ENCODE measurements at places on chromosomes 2 and 18. TPM values are rescaled to one million over a fixed set of nuclear protein-coding genes. Genes with fewer than 3 reads are reported as not detected.

ALPP gene
- not detected for polyA plus RNA-seq

GALM gene
- 51.4 TPM for polyA plus RNA-seq

PAX8 gene
- 0.97 TPM for polyA plus RNA-seq

ALPG gene
- not detected for polyA plus RNA-seq

INPP4A gene
- polyA plus RNA-seq = 61.4 TPM

GREB1 gene
- 0.16 TPM for polyA plus RNA-seq

IL37 gene
- polyA plus RNA-seq = not detected

STAT4 gene
- polyA plus RNA-seq = 88.2 TPM

DNA sequence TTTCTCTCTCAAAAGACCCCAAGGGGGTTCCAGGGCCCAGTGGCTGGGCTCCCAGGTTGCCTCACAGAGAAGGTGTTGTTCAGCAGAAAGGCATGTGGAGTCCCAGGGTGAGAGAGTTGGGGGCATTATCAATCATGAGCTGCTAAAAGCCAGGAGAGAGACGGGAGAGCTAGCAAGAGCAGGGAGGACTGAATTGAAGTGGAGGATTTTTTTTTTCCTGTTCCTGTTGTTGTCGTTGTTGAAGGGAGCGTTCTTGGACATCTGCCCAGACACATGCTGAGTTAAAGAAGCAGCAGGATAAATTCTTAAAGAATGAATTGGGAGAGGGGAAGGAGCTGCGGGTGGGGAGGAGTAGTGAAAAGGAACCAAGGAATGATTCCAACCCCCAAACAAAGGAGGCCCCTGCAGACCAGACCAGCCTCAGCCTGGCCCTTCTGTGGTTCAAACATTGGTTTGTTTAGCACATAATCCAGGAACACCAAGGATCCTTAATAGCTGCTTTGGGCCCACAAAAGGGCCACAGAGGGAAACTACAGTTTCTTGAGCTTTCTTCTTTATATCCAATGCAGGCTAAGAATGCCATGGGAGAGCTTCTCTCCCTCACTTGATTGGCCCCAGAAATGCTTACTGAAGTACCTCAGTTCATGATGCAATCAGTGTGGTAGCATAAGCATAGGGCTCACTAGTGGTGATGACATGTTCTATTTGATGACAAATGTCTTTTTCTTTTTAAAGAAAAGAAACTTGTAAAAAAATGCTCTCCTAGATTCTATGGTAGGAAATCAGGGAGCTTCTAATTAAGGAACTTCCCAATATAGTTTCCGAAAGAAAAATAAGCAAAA, 146.0 kb downstream of the SETBP1 start:
- no peak for DNase-seq

GRCh38 chr18:34493566-34494358, 216.3 kb upstream of the DTNA start:
- DNase-seq = no peak

GRCh38 chr2:207484444-207485391, 45.0 kb upstream of the CREB1 start:
- DNase-seq = no peak

DNA sequence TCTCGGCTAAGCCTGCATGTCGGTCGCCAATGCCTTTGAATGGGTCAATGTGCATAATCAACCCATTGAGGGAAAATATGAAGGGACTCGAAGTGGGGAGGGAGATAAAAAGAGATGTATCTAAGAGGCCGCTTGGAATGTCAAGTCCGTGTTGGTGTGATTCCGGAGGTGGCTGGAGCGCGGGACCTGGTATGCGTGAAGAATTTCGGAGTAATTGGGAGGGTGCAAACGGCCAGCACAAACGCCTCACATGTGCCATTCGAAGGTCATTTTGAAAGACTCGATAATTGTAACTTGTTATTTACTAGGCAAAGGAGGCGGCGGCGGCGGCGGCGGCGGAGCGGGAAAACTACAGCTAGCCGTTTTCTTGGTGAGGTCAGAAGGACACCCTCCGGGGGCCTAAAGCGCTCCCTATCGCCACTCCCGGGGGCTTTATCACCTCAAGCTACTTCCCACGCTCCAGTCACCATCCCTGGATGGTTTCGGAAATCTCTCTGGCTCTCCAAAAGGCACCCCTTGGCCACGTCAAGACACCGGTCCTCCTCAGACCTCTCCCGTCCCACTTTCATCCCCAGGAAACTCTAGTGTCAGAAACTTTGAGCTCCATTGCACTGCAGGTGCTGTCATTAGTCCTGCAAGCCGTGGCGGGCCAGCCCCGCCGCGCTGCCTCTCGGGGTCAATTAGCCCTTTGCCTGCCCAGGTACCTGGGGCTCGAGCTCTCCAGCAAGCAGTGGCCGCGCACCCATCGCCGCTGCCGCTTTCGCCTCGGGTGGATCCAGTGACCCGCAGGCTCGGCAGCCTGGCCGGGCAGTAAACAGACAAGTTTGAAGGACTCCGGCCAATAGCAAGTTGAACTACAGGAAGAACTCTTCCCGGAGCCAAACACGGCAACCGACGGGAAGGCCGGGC, 1.5 kb downstream of the ERBB4 start:
- DNase-seq = no peak

GRCh38 chr2:143686585-143687164, 557.5 kb downstream of the ARHGAP15 start:
- DNase-seq = no peak

GRCh38 chr2:178452334-178452733, 1.2 kb downstream of the PJVK start:
- no peak for DNase-seq

DNA sequence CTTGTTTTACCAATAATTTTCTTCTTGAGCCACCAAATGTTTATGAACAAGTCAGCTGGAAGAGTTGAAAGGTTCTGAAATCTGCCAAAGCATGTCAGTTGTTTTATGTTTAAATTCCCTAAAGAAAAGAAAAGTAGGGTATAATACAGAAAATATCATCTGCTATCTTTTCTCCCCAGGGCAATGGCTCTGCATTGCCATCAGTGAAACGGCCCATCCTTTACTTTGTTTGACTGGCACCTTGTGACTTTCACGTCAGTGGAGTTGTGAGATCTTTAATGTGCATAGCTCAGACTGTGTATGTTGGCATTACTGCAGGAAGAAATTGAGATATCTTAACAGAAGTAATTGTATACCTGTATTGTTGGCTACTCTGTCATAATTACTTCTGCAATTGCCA, 239.9 kb downstream of the THSD7B start:
- DNase-seq = no peak

DNA sequence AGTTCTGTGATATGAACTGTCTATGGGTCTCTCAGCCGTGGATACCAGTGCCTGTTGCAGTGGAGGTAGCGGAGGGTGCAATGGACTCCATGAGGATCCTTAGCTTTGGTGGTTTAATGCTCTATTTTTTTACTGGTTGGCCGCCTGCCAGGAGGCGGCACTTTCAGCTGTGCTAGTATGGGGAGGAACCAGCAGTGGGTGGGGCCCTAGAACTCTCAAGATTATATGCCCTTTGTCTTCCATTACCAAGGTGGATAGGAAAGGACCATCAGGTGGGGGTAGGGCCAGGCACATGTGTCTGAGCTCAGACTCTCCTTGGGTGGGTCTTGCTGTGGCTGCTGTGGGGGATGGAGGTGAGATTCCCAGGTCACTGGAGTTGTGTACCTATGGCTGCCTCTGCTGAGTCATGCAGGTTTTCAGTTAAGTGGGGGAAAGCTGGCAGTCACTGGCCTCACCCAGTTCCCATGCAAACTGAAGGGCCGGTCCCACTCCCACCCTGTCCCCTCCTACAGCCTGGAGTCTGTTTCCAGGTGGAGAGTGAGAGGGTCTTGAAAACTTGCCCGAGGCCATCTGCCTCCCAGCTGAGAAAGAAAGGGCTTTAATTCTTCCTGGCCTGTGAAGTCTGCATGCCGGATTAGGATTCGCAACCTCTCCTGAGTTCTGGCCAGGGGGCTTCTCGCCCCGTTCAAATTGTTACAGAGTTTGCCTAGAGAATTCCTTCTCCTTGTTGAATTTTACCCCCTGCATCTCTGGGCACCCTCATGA, 14.5 kb downstream of the KCNS3 start:
- DNase-seq = no peak

DNA sequence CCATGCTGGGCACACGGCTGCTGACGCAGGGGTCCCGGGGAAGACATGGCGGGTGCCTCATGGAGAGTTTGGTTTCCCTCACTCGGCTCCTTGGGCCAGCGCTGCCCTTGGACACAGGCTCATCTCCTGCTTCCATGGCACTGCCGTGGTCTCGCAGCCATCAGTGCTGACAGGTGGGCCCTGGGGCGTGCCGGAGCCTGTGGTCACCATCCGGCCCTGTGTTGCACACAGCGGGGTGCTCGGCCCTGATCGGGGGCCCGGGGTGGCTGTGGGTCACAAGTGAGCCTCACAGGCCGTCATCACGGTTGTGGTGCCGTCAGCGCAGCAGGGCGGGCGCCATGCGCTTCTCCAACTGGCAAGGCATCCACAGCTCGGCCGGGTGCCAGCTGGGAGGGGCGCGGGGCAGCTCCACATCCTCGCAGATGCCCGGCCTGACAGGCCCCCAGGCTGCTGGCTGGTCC, 582 bp downstream of the RTP5 start:
- no peak for DNase-seq

DNA sequence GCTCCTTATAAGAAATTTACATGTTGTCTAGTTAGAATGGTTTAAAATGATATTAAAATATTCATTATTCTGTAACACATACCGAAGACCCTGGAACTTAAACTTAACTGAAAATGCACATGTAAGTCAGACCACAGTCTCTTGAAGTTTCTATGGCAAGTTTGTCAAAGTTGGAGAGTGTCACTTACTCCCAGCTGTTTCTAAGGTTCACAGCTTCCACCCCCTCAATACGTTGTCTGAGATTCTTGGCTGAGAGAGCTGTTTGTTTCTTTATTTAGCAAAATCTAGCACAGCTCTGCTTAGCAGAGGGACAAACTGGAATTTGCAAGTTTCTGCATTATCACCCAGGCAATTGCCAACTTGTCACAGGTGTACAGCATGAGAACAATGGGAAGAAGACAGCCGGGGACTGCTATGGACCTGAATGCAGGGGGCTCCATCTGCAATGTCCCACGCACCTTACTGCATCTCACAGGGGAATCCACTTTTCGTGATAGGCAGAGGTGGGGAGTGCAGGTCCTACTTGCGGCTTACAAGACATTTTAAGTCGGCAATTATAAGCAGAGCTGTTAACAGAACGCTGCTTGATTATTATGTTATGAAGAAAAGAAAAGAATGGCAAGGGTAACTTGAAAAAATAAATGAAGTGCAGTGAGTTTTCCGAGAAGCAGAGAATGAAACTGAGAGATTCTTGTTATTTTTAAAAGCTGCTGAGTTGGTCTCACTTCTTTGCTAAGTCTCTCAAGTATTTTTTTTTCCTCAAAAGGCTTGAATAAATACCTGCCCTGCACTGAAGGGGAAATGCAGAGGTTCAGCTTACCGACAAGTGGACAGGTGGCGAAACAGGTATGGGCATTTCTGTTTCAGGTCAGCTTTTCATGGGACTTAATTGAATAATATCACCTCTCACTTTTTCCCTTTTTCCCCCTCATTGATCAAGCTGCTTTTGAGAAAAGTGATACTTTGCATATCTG, 1072.1 kb upstream of the FANCL start:
- DNase-seq = no peak

GRCh38 chr18:77520767-77521166, 271.1 kb downstream of the GALR1 start:
- DNase-seq = no peak

GRCh38 chr2:157375384-157375783, 49.8 kb upstream of the ERMN start:
- no peak for DNase-seq

GRCh38 chr2:232447638-232448303, 8.2 kb upstream of the ALPI start:
- no peak for DNase-seq

- DNase-seq = no peak
These were observed 249.4 kb downstream of the MYCN start for GRCh38 chr2:16189836-16190160.

- no peak for DNase-seq
These were observed 58.2 kb downstream of the GLI2 start for GRCh38 chr2:120793682-120794403.

DNA sequence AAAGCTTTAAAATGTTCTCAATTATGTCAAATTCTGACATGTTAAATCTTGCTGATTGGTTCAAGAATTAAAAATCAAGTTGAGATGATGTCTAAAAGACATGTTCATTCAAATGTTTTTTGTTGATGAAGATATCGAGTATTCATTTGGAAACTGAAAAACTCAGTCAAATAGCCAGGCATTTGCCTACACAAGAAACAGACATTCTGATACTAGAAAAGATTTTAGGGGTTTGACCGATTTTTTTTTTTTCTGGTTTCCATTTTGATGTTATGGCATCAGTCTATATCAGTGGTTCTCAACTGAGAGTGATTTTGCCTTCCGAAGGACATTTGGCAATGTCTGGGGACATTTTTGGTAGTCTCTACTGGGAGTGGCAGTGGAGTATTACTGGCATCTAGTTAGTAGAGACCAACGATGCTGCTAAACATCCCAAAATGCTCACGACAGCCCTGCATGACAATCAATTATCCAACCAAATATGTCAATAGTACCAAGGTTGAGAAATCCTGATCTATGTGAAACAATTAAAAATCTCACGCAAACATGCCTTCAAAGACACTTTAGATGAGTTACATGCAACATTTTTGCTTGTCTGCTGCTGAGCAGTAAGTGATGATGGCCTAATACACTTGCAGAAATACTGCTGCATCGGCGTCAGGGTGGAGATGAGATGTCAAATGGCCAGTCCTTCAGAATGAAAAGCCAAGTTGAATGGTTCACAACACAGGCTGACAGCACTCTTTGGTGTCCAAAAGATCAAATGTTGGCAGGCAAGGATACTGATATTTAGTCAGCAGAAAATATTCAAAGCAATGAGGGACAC, 12.5 kb downstream of the RASGRP3 start:
- DNase-seq = no peak

DNA sequence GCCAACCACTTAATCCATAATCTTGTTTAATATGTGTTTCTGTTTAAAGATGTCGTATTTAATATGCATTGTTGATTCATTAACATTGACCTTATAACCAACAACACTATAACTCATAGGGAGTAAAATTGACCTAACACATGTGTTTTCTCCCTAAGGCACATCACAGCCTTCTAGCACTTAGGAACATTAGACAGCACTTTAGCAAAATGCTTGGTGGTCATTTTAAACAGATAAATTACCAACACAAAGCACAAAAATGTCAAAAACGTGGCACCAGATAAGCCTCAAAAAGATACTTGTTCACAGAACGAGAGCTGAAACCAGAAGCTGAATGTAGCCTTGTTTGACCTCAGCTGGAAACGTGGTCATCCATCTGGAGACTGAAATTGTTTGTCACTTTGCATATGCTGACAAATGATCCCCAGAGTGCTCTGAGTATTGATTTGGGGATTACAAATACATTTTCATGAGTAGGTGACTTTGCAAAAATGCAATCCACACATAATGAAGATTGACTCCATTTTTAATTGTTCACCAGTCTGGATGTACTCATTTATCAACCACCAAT, 139.2 kb downstream of the CCDC102B start:
- DNase-seq = no peak

- DNase-seq = no peak
These were observed 208.0 kb downstream of the TWIST2 start for GRCh38 chr2:239055756-239056493.

Measured in CD8-positive, alpha-beta memory T cell (primary cell).